ENCODE measurements at places on chromosomes 6 and 20.

GRCh38 chr6:90714319-90714718, 127.4 kb upstream of the MAP3K7 start:
- DNase-seq, result no peak

GRCh38 chr6:1482381-1483166, 93.2 kb downstream of the FOXF2 start:
- no peak for DNase-seq

DNA sequence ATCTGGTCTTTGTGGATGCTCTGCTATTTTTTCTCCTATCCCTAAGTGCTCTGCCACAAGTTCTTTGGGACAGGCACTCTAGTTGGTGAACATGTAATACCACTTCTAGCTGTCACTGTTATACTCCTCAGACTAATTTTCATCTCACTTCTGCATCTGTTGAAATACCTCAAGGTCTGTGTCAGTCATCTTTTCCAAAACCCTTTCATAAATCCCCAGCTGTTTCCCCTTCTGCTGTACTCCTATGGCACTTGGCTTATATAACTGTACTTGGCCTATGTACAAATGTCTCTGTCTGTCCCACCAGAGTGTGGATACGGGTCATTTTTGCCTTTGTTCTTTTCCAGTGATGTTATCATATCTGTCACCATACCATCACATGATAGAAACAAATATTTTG, 124.2 kb downstream of the FHL5 start:
- no peak for DNase-seq

DNA sequence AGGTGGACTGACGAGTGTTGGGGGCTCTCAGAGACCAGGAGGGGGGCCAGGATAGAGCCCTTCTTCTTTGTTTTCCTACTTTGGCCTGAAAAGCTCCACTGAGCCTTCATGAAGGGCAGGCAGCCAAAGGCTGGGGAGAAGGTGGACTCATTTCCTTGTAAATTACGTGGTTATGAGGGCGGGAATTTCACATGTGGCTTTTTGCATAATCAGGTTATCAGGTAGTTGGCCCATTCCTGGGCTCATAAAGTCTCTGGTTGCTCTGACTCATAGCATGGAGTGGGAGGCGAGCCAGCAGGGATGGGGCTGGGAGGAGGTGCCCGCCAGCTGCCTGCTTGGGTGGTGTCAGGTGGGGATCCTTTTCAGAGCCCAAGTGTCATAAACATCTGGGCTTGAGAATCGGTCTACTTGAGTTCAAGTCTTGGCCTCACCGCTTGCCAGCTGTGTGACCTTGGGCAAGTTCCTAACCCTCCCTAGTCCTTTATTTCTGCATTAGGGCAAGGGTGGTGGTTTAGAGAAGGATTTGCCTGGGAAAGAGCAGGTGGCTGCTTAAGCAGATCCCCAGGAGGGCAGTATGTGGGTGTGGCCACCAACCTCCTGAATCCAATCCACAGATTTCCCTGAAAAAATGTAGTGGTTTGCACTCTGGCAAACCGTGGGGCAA, 26.5 kb upstream of the RNF24 start:
- peak; percentile 73 for DNase-seq

DNA sequence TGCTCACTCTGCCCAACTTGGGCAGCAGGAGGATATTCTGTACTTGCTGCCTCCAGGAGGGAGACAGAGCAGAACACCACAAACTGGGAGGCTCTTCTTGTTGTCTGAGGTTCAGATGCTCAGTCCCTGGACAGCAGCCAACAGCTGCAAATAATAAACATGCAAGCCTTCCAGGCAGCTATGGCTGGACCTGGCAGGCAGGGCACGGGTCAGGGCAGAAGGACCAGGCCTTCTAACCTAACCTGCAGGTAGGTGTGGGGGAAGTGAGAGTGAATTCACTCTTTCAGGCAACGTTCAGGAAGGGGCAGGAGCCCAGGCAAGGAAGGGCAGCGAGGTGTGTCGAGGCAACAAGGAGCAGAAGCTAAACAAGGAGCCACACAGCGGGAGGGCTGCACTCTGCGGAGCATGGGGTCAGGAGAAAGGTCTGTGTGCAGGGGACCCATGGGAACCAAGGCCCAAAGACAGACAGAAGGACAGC, 31.5 kb downstream of the NINL start:
- peak; percentile 78 for DNase-seq

DNA sequence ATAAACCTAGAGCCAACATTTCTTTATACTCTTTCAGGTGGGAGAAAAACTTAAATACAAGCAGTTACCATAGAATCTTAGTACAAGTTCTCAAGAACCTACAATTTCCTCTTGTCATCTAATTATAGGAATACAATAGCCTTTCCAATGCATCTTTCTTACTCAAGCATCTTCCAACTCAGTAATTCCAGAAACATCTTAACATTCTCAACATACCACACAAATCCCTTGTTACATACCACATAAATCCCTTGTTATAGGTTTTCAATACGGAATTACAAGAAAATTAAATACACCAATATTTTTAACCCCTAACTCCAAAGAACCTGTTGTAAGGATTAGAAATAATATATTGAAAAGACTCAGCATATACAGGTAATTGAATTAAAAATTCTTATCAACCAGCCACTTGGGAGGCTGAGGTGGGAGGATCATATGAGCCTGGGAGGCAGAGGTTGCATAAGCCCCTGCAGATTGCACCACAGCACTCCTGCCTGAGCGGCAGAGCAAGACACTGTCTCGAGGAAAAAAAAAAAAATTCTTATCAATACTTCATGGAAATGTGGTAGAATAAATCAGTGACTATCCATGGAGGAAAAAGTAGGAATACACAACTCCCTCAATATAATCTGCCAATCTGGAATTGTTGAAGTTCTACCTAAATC, 127.5 kb upstream of the CCDC28A start:
- peak; percentile 7 for DNase-seq

DNA sequence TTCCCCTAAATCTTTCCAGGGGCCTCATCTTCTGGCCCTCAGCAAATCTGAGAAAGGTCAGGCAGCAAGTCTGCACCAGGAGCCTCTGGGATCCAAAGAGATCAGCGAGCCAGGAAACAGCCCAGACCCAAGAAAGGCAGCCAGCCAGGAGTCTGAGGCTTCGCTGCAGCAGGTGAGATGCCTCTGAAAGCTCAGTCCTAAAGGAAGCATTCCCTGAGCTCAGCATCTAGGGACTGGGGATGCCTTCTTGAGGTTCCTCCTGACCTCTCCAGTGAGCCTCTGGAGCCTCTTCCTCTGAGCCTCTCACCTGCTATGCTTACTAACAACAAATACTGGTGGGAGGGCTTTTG, 118.8 kb upstream of the MAFB start:
- no peak for DNase-seq

DNA sequence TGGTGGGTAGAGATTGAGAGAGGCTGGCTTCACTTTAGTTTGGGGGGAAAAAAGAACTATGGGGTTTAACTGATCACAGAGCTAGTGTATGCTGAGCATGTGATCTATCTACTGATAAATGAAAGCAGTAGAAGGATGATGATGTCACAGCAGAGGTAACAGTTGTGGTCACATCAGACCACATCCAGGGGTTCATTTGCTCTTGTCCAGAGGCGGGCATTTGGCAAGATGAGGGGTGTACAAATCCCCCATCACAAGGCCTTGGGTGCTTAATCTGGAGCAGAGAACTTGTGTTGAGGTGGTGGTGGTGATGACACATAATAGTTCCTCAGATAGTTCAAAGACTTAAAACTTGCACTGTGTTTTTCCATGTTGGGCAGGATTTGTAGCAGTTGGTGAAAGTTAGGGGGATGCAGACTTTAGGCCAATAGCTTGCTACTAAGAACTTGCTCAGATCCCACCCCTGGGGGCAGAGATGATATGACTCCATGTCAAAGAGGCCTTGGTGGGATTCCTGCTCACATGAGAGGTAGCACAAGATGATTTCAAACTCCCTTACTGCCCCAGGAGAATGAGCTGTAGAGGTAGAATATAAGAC, 63.4 kb downstream of the PRDM1 start:
- DNase-seq, result no peak

GRCh38 chr6:5379647-5380242, 118.4 kb downstream of the FARS2 start:
- peak; percentile 42 for DNase-seq

GRCh38 chr6:117272891-117273290, 7.5 kb downstream of the VGLL2 start:
- no peak for DNase-seq

- no peak for DNase-seq
Measured at GRCh38 chr6:53240139-53240538, 91.5 kb upstream of the GCM1 start.

GRCh38 chr20:38573413-38573812, 7.6 kb upstream of the ADIG start:
- no peak for DNase-seq

DNA sequence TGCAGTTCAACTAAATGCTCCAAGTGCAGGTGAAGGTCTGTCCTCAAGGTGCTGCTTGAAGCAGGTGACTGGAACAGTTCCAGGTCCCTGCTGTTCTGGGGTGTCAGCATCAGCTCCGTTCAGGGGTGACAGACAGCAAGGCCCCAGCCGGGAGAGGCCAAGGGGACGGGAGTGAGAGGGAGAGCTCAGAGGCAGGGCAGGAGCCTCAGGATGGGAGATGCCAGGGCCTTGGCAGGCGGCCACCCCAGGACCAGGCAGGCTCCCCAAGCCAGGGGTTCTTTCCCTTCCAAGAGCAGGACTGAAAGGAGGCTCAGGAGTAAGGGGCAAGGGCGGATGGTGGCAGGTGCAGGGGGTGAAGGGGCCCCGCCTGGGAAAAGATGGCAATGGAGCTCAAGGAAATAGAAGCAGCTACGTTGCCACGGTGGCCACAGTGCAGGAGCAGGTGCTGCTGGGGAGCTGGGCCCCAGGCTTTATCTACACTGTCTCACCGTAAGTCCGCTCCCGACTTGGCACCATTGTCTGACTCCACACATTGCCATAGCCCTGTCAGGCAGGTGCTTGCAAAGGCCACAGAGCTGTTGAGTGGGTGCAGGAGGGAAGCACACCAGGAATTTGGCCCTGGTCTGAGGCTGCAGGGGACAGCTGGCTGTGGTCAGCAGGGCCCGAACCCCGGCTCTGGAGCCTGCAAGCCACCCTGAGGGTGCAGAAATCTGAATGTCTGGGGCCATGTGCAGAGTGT, 43.1 kb downstream of the ERMARD start:
- DNase-seq, result no peak

DNA sequence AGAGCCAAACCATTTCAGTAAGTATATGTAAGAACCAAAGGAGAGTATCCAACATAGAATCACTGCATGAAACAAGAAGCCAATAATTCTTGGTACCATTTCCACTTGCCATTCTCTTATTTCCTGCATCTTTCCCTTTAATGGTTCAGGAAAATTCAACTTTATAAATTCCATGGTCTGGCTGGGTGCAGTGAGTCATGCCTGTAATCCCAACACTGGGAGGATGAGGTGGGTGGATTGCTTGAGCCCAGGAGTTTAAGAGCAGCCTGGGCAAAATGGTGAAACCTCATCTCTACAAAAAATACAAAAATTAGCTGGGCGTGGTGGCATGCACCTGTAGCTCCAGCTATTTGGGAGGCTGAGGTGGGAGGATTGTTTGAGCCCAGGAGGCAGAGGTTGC, 21.2 kb downstream of the NHLRC1 start:
- peak; percentile 26 for DNase-seq

DNA sequence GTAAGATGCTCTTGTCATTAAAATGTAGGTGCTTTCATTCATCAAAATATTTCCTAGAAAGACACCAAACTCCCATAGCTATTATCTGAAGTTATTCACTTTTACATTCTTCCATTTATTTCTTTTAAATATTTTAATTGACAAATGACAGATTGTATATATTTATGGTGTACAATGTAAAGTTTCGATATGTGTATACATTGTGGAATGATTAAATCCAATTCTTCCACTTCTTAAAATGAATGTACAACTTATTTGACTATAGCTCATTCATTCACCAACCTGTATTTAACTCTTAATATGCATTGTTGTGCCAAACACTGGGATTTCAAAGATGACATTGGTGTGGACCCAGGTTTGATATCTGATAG, 41.0 kb downstream of the CCN2 start:
- DNase-seq, result no peak

DNA sequence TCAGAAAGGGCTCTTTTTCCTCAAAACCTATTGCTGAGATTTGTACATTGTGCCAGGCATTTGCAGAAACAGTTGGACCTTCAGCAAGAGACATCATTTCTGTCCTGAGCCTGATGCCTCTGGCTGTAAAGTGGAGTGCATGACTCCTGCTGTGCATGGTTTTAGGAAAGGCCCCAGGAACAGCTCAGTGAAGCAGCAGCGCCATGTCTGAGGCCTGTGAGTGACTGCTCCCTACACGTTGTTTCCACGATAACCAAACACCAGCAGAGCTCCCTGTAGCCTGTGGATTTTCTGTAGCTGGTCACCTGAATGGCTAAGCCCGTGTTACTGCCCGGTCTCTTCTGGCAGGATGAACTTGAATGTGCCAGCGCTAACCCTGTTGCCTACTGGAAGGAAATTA, 232.5 kb downstream of the TFAP2C start:
- DNase-seq, result no peak

GRCh38 chr6:37922563-37922962, 103.0 kb downstream of the ZFAND3 start:
- no peak for DNase-seq

DNA sequence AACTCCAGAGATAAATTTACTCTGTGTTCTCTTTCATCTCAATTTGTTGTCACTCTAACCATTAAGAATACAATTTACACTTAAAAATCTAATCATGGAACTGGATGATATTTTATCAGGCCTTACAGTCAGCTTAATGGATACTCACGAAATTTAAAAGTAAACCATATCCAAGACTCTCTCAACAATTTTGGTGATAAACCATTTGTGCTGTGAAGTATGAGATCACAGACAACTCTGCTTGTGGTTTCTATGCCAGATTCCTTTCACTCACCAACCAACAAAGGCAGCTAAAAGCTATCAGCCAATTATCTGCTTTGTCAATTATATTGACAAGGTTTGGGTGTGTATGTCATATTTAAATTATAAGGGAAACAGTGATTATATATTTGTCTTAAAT, 155.8 kb downstream of the TRDN start:
- DNase-seq, result no peak

DNA sequence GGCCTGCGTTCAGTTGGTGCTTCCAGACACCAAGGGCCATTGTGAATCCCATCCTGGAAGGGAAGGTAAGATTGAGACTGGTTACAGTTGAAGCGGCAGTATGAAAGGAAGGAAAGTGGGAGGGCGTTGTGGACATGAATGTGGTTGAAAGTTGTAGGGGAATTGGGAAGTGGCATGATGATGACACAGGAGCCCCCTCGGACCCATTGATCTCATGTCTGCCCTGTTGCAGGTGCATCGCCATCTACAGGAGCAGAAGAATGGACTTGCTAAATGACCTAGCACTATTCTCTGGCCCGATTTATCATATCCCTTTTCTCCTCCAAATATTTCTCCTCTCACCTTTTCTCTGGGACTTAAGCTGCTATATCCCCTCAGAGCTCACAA, 5.5 kb downstream of the HLA-DQA1 start:
- no peak for DNase-seq

GRCh38 chr6:140858381-140858971, 1274.2 kb upstream of the GJE1 start:
- no peak for DNase-seq

- no peak for DNase-seq
Measured at GRCh38 chr6:127299522-127300240, 33.0 kb downstream of the RNF146 start.
